ENCODE measurements at places on chromosomes 7 and 10. TPM values are rescaled to one million over a fixed set of nuclear protein-coding genes. Genes with fewer than 3 reads are reported as not detected.
A peak's percentile ranks its signal among the peaks of the same experiment; 100 is the strongest.

DNA sequence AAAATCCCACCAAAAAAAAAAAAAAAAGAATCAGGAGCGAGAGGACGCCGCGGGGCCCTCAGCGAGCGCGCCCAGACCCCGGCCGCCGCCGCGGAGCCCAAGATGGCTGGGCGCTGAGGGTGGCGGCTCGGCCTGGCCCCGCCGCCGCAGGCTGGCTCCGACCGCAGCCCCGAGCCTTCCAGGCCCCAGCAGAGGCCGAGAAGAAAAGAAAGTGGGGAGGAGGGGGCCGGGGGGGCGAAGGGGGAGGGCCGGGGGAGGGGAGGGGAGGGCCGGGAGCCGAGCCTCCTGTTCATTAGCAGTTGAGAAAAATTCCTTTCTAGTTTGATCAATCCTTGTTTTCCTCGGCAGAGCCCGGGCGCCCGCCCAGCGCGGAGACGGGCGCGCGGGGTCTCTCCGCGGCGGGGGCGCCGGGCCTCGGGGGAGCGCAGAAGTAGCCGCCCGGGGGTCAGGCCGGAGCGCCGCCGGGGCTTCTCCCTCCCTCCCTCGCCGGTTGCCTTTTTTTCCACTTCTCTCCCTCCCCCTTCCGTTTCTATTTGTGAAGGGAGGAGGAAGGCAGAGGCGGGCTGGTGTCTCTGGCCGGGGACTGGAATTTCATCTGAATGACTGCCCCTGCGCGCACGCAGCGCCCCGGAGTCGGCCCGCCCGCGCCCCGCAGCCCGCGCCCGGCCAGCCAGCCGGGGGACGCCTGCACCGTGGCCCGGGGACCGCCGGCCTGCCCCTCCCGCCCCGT is 778 bp upstream of the TRIM8 start:
- peak; percentile 87 for DNase-seq

GRCh38 chr7:84484502-84485079 is 290.0 kb upstream of the SEMA3A start:
- no peak for DNase-seq

DNA sequence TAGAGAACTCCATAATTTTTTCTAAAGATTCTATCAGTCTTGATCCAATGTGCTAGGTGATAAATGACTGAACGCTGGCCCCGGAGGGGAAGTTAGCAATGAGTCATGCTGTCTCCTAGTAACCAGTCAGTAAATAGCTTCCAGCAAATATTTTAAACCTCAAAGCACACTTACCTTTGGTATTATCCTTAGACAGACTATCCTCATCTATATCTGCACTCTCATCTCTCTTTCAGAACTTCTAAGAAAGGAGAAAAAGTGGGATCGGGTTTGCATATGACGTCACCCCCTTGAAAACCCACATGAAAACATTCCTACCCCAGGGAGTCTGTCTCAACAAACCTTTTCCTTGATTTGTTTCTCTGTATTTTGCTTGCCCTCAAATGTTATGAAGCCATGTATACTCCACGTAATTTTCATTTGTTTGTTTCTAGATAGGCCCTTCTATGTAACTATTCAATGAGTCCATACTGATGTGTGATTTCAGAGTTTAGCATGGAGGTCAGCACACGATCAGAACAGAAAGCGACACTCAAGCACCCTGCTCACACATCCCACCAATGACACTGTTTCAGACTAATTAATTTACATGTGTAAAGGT is 174.9 kb upstream of the NRP1 start:
- peak; percentile 29 for DNase-seq

- DNase-seq = peak; percentile 44
These were observed 91.9 kb upstream of the JAZF1 start for GRCh38 chr7:28272461-28272877.

GRCh38 chr10:89697946-89698345 is 3.4 kb upstream of the KIF20B start:
- no peak for DNase-seq

DNA sequence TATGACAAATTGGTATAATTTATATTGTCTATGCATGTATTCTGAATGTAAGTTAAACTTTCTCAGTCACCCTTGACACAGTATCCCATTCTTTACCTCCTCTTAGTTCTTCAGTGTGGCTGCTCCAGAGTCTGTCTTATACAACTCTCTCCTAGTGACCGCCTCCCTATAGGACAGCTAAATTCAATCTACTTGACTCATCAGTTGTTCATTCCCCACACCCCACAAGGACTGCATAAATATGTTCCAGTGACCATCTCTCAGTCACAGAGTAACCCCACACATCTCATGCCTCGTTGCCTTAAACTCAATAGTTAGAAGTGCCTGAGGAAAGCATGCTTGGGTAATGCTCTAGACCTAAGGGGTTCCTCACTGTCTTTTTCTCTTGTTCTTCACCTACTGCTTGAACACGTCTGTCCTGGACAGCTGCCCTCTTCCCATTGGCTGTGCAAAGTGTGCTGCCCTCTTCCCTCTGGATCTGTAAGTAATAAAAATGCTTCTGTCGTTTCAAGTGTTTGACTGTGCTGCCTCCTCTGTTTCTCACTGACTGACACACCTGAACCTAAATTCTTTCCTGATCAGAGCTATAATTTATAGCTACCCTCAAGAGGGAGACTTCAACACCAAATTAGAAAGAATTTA is 494.6 kb upstream of the GRM3 start:
- no peak for DNase-seq

- DNase-seq = no peak
These were observed 1.1 kb downstream of the ZDHHC4 start for GRCh38 chr7:6578114-6579084.

- DNase-seq = no peak
These were observed 7.5 kb downstream of the RABGEF1 start for GRCh38 chr7:66747881-66748511.

- DNase-seq = no peak
These were observed 4.3 kb downstream of the GSTO2 start for GRCh38 chr10:104273286-104273685.

DNA sequence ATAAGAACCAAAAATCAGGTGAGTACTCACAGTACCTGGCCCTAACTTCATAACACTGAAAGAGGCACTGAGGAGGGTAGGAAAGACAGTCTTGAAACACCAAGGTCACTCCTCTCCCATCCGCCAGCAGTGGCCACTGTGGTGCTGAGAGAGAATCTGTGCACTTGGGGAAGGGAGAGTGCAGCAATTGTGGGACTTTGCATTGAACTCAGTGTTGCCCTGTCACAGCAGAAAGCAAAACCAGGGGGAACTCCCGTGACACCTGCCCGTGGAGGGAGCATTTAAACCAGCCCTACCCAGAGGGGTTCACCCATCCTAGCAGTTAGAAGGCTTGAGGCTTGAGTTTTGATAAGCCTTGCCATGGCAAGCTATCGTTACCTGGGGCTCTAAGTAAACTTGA is 35.2 kb upstream of the MAP3K8 start:
- no peak for DNase-seq

- no peak for DNase-seq
These were observed 256.9 kb downstream of the WDR11 start for GRCh38 chr10:121108051-121108450.

GTF2IRD2 gene
- 22.6 TPM for polyA plus RNA-seq

AVPI1 gene
- 6.6 TPM for polyA plus RNA-seq

MSMB gene
- polyA plus RNA-seq = not detected

GPR26 gene
- polyA plus RNA-seq = not detected

CCDC136 gene
- 9.0 TPM for polyA plus RNA-seq

MAP3K8 gene
- polyA plus RNA-seq = 6.0 TPM

NFKB2 gene
- polyA plus RNA-seq = 20.1 TPM

HOXA1 gene
- 0.07 TPM for polyA plus RNA-seq

KCNMA1 gene
- polyA plus RNA-seq = 0.53 TPM

OR2A1 gene
- polyA plus RNA-seq = 0.11 TPM
